Colonic mucosa (tissue), 4 donors: ENCODE measurements at places on chromosomes 6 and 20. TPM values are rescaled to one million over a fixed set of nuclear protein-coding genes. Genes with fewer than 3 reads are reported as not detected.

TSBP1 gene
- not detected for total RNA-seq

DNA sequence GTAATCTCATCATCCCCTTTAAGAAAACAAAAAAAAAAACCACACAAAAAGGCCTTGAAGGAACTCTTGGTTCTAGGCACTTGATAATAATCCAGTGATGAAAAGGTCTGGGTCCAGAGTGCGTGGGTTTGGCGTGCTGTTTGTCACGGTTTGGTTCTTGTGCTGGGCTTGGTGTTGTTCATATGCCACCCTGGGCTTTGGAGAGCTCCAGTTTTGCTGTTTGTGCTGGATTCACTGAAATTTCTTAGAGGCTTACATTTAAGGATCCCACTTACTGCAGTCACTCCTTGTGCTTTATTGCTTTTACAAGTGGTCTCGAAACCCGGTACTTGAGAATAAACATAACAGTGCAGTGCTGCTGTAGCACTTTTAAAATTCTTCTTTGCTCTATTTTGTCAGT lies 68.8 kb upstream of the XRN2 start:
- H3K27ac ChIP-seq, result no peak overlapping the region
- H3K4me3 ChIP-seq, result no peak overlapping the region
- no peak for DNase-seq
- no peaks in the 10 kb centered on the region for H3K4me1 ChIP-seq
- no peaks in the 10 kb centered on the region for H3K27me3 ChIP-seq

MBOAT1 gene
- 45.7 TPM for total RNA-seq

ERVFRD-1 gene
- 0.10 TPM for total RNA-seq

DNA sequence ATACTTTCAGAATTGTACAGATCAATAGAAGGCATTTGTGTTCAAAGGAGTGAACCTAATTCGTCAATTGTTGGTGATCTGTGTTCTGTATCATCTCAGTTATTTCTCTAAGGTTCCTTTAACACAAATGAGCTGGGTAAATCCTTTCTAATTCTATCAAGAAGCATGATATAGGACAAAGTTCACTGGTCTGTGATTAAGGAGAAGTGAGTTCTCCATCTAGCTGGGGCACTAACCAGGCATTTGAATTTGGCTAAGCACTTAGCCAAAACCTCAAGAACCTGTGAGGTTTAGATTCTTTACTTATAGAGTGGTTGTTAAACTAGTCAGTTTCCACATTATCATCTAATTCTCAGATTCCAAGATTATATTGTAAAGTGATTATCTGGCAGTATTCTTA lies 50.3 kb downstream of the DOP1A start:
- H3K27ac ChIP-seq, result no peak overlapping the region
- no peak overlapping the region for H3K4me3 ChIP-seq
- DNase-seq, result no peak
- H3K36me3 ChIP-seq, result no peaks in the 10 kb centered on the region

- no peak overlapping the region for H3K27ac ChIP-seq
- H3K4me3 ChIP-seq, result no peak overlapping the region
- H3K4me1 ChIP-seq, result no peaks in the 10 kb centered on the region
- no peaks in the 10 kb centered on the region for H3K36me3 ChIP-seq
These were observed 204.1 kb downstream of the PTPRT start for GRCh38 chr20:42985628-42986027.

VGLL2 gene
- total RNA-seq, result not detected

DNA sequence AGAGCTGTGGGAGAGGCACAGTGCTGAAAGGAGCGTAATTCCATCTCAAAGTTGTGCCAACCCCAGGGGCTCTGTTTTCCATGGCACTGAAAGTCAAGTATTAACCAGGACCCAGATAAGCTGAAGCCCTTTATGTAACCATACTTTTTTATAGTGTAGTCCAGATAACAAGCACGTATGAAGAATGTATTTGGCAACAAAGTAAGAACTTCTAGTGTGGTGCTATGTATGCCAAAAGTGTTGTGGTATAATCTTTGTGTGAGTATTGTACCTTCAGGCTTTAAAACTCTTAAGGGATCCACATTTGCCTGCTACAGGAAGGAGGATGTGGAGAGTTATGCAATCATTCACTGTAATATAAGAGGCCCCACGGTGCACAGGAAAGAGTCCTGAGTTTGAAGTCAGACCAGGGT lies 129.4 kb downstream of the IBTK start:
- no peaks in the 10 kb centered on the region for H3K27me3 ChIP-seq
- no peaks in the 10 kb centered on the region for H3K36me3 ChIP-seq
- no peaks in the 10 kb centered on the region for H3K4me1 ChIP-seq
- no peak overlapping the region for H3K4me3 ChIP-seq

OR2B6 gene
- not detected for total RNA-seq

DNA sequence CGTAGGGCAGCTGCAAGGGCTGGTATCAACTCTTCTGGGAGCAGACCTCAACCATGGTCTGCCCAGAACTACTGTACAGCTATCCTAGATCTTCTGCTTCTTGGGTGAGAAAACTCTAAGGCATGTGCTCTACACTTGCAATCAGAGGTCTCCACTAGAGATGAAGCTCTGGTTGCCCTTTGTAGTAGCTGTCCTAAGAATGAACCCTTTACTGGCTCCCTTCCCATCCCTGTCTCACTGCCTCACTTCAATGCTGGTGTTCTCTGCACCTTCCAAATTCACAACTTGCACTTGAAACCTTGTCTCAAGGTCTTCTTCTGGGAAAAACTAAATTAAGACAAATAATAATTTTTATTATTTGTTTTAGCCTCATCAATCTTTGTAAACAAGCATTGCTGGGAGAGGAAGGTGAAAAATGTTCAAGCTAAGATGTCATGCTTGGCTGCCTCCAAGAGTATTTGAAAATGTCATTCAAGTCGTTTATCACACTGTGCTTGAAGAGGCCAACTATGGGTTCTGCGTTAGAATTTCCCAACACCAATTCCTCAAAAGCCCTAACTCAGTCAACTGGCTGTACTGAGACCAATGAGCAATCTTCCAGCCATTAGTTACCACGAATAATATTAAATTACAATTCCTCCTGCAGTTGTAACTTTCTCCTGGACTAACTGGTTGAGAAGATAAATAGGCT lies 255.7 kb upstream of the PRND start:
- no peaks in the 10 kb centered on the region for H3K36me3 ChIP-seq
- no peak overlapping the region for H3K27ac ChIP-seq
- DNase-seq, result no peak
- no peak overlapping the region for H3K4me3 ChIP-seq

LYRM2 gene
- 28.7 TPM for total RNA-seq

PAX1 gene
- total RNA-seq, result not detected

GRCh38 chr6:38504996-38505395 lies 134.7 kb downstream of the BTBD9 start:
- no peaks in the 10 kb centered on the region for H3K36me3 ChIP-seq
- DNase-seq, result no peak
- H3K27me3 ChIP-seq, result no peaks in the 10 kb centered on the region
- no peaks in the 10 kb centered on the region for H3K4me1 ChIP-seq

MYLIP gene
- 23.9 TPM for total RNA-seq

GRCh38 chr6:23040899-23041298 lies 471.5 kb downstream of the HDGFL1 start:
- no peak overlapping the region for H3K27ac ChIP-seq
- H3K4me3 ChIP-seq, result no peak overlapping the region
- H3K4me1 ChIP-seq, result no peaks in the 10 kb centered on the region
